Calu3 (cell line): ENCODE measurements at places on chromosomes 6 and 20.

- no peak for DNase-seq
These were observed 143.0 kb upstream of the PTPN1 start for GRCh38 chr20:50367104-50367674.

DNA sequence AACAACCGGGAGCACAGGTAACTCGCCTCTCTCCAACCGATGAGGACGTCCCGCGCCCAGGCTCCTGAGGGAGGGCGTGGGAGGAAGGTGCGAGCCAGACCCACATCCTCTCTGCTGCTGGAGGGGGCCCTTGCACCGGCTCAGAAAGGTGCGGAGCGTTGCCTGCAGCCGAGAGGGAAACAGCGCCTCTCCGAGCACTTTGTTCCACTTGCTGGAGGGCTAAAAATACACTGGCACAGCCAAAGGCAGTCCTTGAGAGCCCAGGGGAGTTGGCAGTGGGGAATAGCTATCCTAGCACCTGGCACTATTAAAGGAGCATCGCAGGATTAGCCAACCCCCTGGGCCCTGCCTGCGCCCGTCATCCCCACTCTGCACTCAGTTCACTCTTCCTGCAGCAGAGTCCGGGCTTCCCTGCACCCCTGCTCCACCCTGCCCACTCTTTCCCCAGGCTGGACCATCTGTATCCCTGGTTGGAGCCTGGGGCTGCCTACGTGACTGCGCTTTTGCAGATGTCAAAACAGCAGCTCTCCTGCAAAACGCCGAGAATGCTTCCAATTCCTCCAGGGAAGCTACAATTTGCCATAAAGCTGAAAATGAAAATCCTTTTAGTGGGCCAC is 108.9 kb downstream of the SNX5 start:
- no peak for DNase-seq

DNA sequence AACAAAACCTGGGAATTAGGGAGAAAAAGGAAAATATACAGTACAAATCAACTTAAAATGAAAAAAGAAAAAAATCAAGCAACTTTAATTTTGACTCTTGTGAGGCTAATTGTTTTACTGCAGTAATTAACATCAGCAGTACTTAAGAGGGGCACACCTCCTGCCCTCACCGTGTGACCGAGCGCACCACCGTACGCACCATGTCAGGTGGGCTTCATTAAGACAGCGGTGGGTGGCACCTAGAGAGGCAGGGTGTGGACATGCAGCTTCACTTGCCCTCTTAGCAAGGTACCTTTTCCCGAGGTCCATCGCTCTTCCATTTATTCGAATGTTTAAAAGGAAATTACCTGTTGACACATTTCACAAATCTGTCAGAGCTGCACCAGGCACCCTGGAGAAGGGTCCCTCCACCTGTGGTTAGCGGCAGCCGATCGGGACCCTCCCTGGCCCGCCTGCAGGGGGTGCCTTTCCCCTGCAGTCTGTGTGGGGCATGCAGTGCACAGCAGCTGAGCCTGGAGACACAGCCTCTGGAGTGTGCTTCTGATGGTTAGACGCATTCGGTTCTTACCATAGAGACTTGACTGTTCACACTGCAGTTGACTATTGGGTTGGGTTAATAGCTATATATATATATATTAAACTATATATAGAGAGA is 184.1 kb downstream of the TMEM242 start:
- DNase-seq, result no peak

GRCh38 chr20:62897666-62898065 is 28.6 kb downstream of the DIDO1 start:
- no peak for DNase-seq

DNA sequence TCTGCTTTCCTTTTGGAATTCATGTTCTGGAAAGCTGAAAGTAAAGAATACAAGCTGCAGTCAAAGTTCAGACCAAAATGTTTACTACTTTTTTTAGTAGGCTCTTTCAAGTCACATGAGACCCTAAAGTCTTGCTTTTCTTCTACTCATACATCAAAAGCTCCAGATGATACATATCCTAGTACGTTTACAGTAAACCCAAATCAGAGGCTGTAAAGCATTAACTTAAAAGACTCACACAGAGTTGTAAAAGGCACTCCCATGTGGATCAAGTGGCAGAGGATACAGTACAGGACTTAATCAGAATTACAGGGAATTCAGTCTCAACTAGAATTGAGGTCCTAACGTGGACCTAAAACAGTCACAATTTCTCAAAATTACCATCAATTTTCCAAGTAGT is 40.7 kb downstream of the STK38 start:
- DNase-seq, result no peak

DNA sequence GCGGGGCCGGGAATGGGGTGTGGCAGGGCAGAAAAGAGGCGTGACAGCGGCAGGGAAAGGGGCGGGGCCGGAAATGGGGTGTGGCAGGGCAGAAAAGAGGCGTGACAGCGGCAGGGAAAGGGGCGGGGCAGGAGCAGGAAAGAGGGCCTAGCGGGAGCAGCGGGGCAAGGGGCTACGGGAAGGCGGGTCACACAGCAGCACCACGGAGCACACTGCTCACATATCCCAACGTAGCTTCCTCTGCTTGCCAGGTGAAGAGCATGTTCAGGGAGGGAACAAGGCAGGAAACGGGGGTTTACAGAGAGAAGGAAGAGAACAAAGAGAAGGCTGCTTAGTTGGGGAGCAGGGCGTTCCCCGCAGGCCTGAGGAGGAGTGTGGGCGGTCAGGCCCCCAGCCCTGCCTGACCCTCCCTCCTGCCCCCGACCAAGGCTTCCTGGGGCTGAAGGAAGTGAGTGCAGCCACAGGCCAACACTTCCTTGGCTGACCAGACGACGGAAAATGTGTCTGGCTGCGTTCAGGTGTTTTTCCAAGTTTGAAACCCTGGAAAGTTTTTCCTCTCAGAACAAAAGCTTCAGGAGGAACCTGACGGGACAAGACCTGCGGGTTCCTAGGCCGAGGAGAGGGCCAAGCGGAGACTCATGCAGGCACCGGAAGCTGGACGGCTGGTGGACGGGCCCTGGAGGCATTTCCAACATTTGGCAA is 13.8 kb downstream of the UCKL1 start:
- peak; percentile 39 for DNase-seq
